ENCODE measurements at places on chromosomes 12 and 14. TPM values are rescaled to one million over a fixed set of nuclear protein-coding genes. Genes with fewer than 3 reads are reported as not detected.

CPM gene
- 41.7 TPM for total RNA-seq

MSRB3 gene
- 19.6 TPM for total RNA-seq

IQSEC3 gene
- 133 TPM for total RNA-seq

KRT3 gene
- total RNA-seq: not detected

CLEC1B gene
- total RNA-seq: 0.56 TPM

SLC39A2 gene
- total RNA-seq: not detected

PLA2G1B gene
- not detected for total RNA-seq

DNA sequence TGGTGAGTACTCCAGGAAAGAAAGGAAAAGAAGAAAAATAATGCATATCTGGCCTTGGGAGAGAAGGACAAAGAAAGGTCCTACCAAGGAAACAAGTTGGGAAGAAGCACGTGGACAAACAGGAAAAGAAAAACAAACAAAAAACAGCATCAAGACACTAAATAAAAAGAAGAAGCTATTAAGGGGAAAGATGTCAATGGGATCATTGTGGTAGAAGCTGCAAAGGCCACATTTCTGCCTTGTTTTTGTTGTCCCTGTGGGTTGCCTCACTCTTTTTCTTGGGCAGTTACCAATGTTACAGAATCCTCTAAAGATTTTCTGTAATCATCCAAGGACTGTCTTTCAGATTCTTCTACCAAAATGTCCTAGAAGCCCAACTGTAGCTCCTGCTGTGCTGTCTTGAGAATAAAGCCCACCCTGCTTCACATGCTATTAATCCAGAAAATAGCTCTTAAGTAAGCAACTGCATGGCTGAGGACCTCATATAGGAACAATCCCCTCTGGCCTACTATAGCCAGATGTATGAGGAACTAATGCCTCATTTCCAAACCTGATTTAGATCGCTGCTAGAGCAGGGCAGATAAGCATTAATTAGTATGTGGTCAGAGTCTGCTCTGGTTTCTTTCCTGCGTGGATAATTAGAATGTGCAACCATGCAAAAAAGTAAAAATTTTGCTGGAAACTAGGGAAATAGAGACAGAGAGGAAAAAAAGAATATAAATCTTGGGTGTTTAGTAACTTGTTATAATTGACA lies 10.2 kb upstream of the CPNE8 start:
- DNase-seq: no peak

DNA sequence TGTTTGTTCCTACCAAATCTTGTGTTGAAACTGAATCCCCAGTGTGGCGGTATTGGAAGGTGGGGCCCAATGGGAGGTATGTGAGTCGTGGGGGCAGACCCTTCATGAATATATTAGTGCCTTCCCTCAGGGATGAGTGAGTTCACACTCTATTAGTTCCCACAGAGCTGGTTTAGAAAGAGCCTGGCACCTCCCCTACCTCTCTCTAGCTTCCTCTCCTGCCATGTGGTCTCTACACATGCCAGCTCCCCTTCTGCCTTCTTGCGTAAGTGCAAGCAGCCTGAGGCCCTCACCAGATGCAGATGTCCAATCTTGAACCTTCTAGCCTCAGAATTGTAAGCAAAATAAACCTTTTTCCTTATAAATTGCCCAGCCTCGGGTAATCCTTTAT lies 105.8 kb downstream of the SPTSSA start:
- no peak for DNase-seq

DNA sequence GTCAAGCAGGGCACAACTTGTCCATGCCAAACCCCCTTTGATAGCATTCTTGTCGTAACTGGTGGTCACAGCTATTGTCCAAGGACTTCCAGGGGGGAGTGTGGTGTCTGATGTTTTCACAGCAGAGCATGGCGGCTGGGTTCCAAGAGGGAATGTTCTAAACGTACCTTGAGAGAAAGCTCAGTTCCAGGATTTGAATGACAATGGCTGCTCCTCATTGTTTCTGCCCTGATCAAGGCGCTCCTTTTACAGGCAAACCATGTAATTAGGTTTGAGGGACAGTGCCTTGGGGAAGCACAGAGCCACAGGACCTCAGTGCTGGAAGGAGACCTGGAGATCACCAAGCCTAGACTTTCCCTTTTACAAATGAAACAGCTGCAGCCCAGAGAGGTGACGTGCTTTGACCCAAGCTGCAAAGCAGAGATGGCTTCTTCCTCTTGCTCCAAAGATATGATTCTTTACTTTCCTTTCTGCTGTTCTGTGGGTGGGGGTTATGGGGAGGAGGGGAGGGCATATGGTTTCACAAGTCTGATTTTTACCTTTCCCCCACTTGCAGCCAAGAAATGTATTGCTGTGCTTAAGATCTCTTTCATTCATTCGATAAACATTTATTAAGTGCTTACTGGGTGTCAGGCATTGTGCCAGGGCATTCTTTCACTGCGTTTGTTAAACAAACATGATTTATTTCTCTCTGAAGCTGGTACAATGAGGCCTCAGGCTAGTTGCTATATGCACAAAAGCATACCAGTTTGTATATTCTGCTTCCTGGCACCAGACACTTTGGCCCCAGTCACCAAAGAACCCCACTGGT lies 172.8 kb downstream of the KTN1 start:
- no peak for DNase-seq

- no peak for DNase-seq
Measured at GRCh38 chr12:119730381-119730780, 62.4 kb downstream of the PRKAB1 start.

DNA sequence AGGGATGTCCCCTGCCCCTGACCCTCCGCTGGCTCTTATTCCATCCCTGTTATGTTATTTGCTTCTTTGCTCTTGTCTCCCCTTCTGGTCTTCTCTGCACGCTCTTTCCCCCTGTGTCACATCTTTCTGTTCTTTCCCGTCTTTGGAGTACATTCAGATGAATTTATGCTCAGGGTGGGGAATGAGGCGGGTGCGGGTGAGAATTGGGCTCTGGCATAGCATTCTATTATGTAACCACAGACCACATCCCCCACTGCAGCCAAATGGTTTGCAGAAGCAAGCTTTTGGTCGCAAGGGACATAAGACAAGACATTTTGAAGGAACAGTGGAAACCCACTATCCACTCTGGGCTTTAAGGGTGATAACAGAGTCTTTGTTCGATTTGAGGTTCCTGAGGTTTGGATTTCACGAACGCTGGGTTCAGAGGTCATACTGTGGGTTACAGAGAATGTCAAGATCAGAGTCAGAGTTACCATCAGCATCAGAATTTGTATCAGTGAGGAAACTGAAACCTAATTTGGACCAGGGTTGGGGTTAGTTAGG lies 3.8 kb downstream of the ENDOU start:
- DNase-seq: no peak

DNA sequence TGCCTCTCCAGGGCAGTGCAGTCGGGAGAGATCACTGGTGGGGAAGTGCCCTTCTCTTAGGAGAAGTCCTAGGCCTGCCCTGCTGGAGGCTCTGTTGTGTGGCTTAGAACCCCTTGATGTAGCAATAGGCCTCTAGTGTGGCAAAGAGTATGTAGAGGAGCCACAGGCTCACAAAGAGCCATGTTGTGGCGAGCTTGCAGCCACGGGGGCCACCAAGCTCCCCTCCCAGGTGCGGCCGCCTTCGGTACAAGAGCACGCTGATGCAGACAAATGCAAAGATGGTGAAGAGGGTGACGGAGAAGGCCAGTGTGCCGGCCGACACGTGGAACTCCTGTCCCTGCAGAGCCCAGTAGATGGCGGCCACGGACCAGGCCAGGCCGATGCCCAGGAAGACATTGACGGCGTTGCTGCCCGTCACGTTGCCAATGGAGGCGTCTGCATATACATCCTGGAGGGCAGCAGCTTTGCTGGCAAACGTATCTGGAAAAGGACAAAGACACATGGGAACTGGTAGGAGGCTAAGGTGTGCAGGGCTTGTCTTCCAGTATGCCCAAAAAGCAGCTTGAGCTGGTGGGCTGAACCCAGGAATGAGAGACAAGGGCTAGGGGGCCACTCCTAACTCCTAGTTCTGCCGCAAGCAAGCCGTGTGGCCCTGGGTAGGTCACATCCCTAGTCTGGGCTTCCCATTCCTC lies 142.8 kb downstream of the SLC8A3 start:
- peak; percentile 82 for DNase-seq

GRCh38 chr14:59221568-59221967 lies 33.1 kb downstream of the DAAM1 start:
- DNase-seq: no peak

DNA sequence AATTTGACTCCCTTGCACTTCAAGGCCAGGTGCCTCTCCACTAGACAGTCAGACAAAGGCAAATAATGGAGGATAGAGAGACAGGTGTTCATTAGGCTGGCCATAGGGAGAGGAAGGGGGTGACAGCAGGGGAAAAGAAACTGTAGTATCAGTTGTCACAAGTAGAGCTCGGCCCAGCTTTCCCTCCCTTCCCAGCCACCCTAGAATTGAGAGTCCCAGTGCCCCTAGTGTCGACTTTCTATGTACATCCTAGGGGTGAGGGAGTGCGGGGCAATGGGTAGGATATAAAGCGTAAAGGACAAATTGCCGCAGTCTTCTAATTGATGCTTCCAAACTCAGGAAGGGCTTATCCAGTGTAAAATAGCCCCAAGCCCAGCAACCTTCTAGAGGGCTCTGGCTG lies 39.0 kb downstream of the BAZ2A start:
- no peak for DNase-seq
